ENCODE measurements at places on chromosomes 6 and 20.

DNA sequence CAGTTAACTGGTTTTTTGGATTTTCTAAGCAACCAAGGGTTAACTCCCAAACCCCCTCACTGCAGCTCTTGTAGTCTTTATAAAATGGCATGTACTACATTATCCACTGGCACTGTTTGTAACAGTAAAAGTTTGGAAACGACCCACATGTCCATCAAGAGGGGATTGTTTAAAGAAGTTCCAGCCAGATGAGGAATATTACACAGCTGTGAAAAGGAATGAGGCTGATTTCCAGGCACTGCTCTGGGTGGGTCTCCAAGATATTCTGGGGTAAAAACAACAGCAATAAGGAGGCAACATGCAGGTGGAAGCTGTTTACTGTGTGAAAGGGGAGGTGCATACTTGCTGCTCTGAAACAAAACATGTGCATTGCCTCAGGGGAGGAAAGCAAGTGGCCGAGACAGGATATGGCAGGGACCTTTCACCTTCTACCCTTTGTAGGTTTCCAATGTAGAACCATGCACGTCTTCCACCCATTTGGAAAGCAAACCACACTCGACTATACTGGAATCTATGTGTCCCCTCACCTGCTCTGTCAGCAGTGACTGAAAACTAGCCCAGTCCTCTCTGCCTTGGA lies 51.9 kb downstream of the GRM4 start:
- no peak for DNase-seq

DNA sequence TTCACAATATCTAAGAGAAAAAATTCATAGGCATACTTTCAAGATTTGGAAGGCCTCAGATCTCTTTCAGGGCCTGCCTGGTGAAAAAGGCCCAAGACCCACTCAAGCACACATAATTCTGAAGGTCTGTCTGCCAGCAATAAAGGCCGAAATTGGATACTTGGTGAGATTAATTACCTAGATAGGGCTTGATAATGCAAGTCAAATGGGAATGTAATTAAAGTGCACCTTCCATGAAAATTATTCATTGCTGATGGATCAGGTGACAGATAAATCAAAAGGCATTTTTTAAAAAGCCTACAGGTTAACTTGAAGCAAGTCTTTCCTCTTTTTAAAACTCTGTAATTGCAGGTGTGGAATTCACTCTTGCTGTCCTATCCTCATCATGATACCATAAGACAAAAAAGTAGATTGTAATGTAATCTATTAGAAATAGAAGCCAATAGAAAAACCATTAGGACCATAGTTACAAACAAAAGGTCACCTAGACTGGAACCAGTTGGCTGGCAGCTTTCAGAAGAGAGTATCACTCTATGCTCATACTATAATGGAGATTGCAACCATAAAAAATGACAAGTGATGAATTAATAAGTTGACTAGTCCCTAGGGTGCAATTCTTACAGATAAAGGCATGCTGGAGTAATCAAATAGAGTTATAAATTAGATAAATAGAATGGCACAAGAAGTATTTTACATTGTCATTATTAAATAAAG lies 77.3 kb downstream of the EPHA7 start:
- DNase-seq = no peak

DNA sequence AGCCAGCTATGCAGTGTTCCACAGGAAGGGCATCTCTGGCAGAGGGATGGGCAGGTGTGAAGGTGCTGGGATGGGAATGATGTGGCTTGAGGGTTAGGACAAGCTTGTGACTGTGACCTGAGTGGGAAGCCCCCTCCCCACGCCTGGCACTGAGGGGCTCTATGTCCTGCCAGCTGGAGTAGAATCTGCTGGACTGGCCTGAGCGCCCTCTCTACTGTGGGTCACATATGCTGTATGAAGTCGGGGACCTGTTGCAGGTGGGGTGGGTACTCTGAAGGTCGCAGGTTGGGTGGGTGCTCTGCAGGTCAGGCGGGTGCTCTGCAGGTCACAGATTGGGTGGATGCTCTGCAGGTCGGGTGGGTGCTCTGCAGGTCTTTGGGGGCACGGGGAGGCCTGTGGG lies 20.3 kb downstream of the KCNG1 start:
- no peak for DNase-seq

DNA sequence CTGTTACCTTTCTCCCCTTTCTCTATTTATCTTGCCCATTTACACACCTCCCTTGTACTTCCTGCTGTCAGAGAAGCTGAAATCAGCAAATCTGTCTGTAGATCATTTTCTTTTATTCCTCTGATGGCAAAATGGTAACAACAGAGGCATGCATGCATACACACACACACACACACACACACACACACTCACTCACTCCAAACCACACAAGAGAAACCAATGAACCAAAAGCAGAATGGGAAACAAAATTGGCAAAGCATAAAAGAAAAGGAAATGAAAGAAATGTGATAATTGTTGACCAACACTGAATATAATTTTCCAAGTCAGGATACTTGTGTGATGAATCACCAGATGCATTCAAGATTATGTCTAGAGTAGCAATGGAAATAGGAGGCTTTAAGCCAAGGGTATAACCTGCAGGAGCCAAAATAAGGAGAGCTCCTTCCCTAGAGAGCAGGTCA lies 172.4 kb downstream of the PLCB4 start:
- DNase-seq = no peak

- DNase-seq = no peak
Measured at GRCh38 chr20:17467120-17467655, 64.0 kb downstream of the BFSP1 start.

DNA sequence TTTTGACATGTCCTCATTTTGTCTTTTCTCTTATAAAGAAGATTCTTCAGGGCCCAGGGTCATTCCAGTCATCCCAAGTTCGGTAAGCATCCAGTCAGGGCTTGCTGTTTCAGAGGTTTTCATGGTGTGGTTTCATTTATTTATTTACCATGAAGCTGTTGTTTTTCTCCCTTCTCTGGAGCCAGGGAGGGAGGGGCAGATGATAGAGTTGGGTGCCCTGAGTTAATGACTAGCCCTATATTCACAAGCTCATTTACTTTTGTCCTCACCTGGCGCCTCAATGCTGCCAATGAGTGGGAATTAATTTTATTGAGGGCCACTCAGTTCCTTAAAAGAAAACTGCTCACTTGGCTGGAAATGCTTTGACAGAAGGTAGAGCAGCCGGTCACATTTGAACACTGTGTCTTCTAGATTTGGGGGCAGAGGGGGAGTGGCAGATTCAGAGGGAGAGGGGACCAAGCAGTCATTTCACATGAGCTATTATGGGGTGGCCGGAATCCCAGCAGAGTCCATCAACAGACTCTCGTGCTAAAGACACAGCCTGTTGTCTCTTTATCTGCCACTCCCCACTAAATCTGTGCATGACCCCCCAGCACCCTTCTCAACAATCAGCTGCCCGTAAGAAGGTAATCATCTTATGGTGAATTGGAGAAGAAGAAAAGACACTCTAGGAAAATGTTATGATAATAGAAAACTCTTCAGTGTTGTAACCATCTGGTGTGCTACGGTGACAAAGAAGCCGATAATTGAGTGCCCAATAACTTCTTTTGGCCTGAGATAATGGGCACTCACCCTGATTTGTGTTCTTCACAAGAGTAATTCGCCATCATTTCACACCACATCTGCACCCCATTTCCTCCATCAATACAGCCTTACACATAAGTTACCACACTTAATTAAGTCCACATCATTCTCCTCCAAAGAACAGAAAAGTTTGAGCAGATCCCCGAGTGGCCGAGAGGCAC lies 573.5 kb upstream of the JAG1 start:
- DNase-seq = no peak

DNA sequence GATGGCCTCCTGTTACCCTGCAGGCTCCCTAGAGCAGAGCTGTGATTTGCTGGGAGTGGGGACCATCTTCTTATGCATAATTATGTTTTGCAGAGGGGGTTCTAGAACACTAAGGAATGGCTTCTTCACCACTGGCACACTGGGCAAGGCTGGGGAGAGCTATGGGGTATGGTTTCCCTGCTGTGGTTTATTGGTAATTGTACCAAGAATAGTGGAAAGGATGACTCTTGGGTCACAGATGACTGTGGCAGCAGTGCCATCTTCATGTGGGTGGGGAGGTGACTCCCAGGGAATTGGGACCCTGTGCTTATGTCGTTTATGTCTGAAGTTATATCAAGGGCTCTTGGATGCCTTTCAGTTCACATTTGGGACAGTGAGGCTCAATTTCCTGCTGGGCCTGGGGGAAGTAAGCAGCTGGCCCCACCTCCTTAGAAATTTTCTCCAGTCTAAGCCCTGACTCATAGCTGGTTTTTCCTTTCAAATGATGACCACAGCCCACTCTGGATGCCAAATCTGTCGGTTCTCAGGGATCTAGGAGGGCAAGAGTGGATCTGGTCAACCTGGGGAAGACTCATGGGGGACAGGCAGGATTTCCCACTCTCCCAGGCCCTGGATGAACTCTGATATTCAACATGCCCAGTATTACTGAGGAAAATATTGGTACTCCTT lies 230.8 kb downstream of the LRFN2 start:
- no peak for DNase-seq

- DNase-seq = no peak
Measured at GRCh38 chr6:154441995-154442310, 68.5 kb downstream of the CNKSR3 start.

GRCh38 chr6:114564302-114564933 lies 221.6 kb upstream of the HS3ST5 start:
- no peak for DNase-seq

- DNase-seq = peak; percentile 24
Measured at GRCh38 chr6:44073612-44074438, 53.4 kb downstream of the MRPL14 start.
